Smooth muscle cell of bladder (primary cell): ENCODE measurements at places on chromosomes 7 and 10. TPM values are rescaled to one million over a fixed set of nuclear protein-coding genes. Genes with fewer than 3 reads are reported as not detected.

RARRES2 gene
- total RNA-seq, result 46.9 and 66.8 TPM in 2 replicates

PKD1L1 gene
- total RNA-seq, result under 0.01 and 0.09 TPM in 2 replicates

CLRN3 gene
- total RNA-seq, result not detected in 2 replicates

CYP2W1 gene
- total RNA-seq, result 0.09 and 0.14 TPM in 2 replicates

TDRD1 gene
- total RNA-seq, result under 0.01 and 0.83 TPM in 2 replicates

UBE3C gene
- 61.3 and 73.6 TPM in 2 replicates for total RNA-seq

GSAP gene
- 6.0 and 6.7 TPM in 2 replicates for total RNA-seq

UNCX gene
- total RNA-seq, result not detected in 2 replicates

MMP21 gene
- total RNA-seq, result under 0.01 and 0.09 TPM in 2 replicates

NT5C3A gene
- 13.7 and 17.4 TPM in 2 replicates for total RNA-seq

LMBR1 gene
- total RNA-seq, result 38.4 and 51.6 TPM in 2 replicates

FGFR2 gene
- 0.09 and 0.71 TPM in 2 replicates for total RNA-seq

BZW2 gene
- 41.2 and 49.2 TPM in 2 replicates for total RNA-seq

HMX3 gene
- total RNA-seq, result not detected in 2 replicates

LIPN gene
- total RNA-seq, result not detected in 2 replicates

RSU1 gene
- total RNA-seq, result 27.3 and 35.3 TPM in 2 replicates

SFTPA1 gene
- total RNA-seq, result not detected in 2 replicates

FUOM gene
- 6.7 and 15.5 TPM in 2 replicates for total RNA-seq

CCDC3 gene
- 0.18 and 1.3 TPM in 2 replicates for total RNA-seq

ASB10 gene
- not detected in 2 replicates for total RNA-seq
